Fibroblast of upper back skin (primary cell): ENCODE measurements at places on chromosomes 2 and 18.

- DNase-seq, result peak; percentile 100
These were observed at the start of gene ASNSD1 for GRCh38 chr2:189661148-189661956. TSS of gene ASNSD1 (plus strand) at chr2:189661459. CDS start at chr2:189666133, 4,674 bp downstream.

DNA sequence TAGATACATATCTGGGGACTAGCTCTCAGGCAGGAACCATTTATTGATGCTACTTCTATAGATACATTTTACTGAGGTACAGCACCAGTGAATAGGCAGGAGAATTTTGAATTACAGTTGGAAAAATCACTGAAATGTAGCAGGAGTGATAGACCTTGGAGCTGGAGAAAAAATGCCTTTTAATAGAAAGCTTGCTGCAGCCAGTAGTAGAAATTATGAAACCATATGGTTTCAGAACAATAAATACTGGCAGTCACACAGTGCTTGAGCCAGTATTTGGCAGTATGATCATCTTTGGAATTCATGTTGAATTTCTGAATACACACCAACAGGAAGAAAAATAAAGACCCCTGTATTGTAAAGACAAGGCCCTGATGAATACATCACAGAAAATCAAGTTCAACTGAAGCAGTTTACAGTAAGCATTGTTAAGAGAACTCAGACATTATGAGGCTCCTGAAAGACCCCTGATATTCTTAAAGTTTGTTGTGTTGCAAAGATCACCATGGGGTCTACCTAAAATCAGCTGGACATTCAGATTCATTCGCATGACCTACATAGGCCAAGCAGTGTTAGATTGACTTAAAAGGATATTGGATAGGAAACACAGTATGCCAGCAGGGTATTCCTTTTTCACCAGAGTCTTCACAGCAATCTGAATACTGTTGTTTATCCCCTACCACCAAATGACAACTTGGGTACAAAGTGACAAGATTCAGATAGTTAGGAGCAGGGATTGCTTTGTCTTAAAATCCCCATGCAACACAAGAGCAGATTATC, 139.0 kb downstream of the EHBP1 start:
- no peak for DNase-seq

DNA sequence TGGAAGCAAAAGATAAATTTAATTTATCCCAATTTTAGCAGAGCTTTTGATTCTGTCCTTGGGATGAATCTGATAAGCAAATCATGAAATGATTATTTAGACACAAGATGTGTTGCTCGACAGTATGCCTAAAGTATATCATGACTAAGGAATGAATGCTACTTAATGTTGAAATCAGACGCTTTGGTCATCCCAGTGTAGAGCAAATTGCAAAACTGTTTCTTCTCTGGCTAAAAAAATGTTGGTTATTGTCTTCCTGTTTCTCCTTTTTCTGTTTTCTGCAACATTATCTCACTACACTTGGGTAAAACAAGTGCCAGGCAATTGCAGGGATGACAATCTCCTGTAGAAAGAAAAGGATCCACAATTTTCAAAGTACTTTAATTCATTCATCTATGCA, 66.4 kb downstream of the BABAM2 start:
- DNase-seq, result peak; percentile 73

- DNase-seq, result no peak
These were observed 227.5 kb downstream of the TPGS2 start for GRCh38 chr18:36601316-36601715.

GRCh38 chr2:227163998-227164762, at the start of the genes COL4A3 and COL4A4:
TSS of gene COL4A3 (plus strand) at chr2:227164624. CDS start at chr2:227164727, 103 bp downstream.
TSS of gene COL4A4 (minus strand) at chr2:227164205. CDS start at chr2:227147483, 16,722 bp downstream.
- DNase-seq, result no peak

DNA sequence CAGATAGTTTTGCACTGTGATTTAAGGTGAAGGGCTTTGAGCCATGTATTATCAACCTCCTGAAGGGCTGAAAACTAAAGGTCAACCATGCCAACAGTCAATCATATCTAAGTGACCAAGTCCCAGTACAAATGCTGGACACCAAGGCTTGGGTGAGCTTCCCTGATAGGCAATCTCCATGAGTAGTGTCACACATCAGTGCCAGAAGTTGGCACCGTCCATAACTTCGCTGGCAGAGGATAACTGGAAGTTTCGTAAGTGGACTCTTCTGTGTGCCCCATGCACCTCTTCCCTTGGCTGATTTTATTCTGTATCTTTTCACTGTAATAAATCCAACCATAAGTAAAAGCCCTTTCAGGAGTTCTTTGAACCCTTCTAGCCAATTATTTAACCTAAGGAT, 13.2 kb downstream of the REV1 start:
- no peak for DNase-seq

DNA sequence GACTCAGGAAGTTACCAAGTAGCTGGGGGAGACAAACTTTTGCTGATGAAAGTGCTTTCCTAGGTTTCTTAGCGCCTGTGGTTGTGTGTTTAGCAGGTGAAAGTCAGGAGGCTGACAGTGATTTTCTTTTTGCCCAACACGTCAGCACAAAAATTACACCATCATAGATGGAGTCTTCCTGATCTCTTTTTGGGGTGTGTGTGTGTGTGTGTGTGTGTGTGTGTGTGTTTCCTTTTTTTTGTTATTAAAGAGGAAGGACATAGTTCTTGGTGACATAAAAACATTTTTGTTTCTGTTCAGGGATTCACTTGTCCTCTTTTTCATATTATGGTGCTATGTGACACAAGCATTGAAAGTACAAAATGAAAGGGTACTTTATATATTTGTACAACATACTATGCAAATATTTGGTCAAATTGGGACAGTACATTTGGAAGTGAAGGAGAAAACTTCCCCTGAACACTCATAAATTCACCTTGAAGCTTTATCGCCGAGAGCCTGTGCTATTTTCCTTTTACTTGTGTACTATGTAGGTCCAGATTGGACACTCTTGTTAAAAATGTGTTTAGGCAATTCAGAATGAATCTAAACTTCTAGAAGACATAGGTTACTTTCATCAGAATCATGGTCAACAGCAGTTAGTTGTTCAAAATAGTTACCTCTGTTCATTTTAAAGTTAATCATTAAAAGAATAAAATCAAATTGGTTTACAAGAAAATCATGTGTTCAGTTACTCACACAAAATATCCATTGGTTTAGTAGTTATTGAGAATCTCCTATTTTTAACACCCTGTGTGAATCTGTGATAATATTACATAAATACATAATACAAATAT, 491.9 kb downstream of the IRS1 start:
- no peak for DNase-seq

DNA sequence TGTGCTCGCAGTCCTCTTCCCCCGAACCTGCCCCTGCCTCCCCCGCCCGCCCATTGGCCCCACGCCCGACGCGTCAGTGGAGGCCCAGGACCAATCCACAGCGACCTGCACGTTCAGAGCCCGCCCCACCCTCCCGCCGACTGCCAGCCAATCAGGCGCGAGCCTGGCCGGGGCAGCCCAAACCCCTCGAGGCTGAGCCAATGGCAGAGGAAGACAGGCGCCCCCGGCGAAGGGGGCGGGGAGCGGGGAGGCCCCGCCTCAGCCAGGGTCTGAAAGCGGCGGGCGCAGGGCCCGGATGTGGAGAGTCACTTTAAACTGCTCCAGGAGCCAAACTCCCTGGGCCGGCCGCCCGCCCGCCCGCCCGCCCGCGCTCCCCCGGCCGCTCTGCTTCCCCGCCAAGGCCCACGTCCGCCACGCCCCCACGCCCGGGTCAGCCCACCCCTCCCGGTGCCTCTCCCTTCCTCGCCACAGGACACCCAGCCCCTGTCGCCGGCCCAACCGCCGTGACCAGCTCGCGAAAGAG, 520 bp downstream of the SAP130 start:
- peak; percentile 99 for DNase-seq

DNA sequence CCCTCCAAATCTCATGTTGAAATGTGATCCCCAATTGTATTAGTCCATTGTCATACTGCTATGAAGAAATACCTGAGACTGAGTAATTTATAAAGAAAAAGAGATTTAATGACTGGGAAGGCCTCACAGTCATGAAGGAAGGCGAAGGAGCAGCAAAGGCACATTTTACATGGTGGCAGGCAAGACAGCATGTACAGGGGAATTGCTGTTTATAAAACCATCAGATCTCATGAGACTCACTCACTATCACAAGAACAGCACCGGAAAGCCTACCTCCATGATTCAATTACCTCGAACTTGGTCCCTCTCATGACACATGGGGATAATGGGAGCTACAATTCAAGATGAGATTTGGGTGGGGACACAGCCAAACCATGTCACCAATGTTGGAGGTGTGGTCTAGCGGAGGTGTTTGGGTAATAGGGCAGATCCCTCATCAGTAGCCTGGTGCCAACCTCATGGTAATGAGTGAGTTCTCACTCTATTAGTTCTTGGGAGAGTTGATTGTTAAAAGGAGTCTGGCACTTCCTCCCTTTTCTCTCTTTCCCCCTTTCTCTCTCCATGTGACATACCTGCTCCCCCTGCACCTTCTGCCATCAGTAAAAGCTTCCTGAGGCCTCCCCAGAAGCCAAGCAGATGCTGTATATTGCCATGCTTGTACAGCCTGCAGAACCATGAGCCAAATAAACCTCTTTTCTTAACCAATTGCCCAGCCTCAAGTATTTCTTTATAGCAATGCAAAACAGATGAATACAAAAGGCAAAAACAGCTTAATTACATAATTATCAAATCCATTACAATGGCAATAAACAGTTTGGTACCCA, 14.5 kb upstream of the FN1 start:
- no peak for DNase-seq

DNA sequence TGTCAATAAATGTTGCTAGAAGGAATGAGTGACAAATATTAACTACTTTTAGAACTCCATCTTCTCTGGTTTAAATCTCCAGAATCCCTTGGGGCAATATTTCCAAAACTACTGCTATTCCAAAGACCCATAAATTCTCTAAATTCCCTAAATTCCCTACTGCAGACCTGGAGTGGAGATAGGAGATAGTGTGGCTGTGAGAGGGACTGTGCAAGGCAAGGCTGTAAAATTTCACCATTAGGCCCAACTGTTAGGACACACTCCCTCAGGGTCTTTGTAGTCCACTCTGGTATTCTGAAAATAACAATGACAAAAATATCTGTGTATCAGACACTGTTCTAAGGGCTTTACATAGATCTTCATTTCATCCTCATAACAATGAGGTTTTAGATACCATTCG, 67.9 kb downstream of the MYL12B start:
- peak; percentile 18 for DNase-seq

DNA sequence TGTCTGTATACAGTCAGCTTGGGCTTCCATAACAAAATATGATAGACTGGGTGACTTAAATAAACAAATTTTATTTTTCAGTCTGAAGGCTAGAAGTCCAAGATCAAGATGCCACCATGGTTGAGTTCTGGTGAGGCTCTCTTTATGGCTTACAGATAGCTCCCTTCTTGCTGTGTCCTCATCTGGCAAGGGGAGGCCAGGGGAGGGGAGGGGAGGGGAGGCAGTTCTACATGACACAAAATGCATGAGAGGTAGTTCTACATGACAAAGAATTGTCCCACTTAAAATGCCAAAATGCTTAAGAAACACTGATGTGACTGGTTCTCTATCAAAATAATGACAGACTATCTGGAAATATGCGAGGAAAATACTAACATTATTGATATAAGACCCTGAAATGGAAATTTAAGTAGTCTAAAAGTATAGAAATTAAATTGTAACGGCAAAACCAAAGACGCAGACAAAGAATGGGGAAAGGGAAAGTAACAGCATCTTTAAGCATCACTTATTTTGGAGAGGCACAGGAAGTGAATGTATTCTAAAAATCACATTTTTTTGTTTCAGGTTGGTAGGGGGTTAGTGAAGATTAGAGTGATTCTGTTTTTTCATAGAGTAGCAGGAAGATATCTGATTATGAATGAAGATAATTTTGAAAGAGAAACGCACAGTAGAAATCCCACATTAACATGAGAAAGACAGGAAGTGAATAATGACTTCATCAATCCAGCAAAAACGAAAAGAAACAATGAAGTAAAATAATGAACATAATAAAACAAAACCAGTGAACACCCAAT, 131.4 kb downstream of the STRN start:
- no peak for DNase-seq

DNA sequence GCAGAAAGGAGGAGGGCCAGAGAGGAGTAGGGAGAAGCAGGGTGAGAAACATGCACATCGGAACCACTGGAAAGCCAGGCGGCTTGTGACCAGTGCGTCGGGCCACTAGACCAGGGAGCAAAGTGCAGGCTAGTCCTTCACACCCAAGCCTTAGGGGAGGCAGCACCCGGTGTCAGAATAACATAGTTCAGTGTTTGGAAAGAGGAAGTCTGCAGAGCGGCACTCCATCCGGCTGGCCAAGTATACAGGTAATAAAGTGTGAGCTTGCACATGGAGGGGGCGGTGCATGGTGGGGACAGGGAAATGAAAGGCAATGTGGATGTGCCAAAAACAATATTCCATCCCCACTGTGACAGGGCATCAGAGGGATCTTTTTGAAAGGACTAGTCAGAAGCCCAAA, 69.7 kb downstream of the ZNF521 start:
- no peak for DNase-seq

DNA sequence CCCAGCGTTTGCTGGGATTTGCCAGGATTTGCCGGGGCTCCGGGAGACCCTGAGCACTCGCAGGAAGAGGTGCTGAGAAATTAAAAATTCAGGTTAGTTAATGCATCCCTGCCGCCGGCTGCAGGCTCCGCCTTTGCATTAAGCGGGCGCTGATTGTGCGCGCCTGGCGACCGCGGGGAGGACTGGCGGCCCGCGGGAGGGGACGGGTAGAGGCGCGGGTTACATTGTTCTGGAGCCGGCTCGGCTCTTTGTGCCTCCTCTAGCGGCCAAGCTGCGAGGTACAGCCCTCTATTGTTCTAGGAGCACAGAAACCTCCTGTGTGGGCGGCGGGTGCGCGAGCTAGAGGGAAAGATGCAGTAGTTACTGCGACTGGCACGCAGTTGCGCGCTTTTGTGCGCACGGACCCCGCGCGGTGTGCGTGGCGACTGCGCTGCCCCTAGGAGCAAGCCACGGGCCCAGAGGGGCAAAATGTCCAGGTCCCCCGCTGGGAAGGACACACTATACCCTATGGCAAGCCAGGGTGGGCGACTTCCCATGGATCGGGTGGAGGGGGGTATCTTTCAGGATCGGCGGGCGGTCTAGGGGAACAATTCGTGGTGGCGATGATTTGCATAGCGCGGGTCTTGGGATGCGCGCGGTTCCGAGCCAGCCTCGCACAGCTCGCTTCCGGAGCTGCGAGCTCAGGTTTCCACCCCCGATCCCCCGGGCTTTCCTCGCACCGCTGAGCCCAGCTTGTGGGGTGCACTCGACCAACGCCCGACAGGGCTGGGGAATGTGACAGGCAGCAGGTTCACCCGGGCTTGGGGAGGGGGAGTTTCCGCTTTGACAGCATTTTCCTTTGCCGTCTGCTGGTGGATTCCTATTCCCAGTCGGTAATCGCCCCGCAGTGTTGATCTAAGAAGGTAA, 2.8 kb downstream of the ONECUT2 start:
- DNase-seq, result peak; percentile 42

DNA sequence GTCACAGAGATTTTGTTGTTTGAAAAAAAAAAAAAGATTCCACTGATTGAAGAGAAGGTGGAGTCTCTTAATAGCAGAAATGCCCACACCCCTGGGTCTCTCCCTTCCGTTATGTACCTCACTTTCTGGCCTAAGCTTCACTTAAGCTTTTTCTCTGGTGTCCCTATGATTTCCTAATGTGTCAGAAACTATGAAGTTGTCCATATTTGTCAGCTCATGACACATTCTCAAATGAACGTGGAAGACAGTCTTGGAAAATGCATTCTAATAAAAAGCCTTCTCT, 5.4 kb upstream of the MALL start:
- no peak for DNase-seq

- DNase-seq, result peak; percentile 7
These were observed 321.3 kb upstream of the TFPI start for GRCh38 chr2:187875261-187876141.

- DNase-seq, result peak; percentile 59
These were observed 44.5 kb downstream of the TMEM182 start for GRCh38 chr2:102806250-102806837.

- no peak for DNase-seq
These were observed 806.4 kb upstream of the FANCL start for GRCh38 chr2:59047373-59047995.
